ENCODE measurements at places on chromosomes 5 and 9.

DNA sequence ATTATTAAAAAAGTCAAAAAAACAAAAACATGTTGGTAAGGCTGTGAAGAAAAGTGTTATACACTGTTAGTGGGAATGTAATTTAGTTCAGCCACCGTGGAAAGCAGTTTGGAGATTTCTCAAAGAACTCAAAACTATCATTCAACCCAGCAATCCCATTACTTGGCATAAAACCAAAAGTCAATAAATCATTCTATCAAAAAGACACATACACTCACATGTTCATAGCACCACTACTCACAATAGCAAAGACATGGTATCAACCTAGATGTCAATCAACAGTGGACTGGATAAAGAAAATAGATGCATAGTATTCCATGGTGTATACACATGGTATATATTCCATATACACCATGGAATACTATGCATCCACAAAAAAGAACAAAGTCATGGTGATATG lies 148.3 kb upstream of the ACOT12 start:
- DNase-seq, result no peak

GRCh38 chr5:172817664-172818063 lies 16.4 kb upstream of the ERGIC1 start:
- no peak for DNase-seq

- no peak for DNase-seq
Measured at GRCh38 chr5:79875230-79875629, 115.8 kb downstream of the MTX3 start.

DNA sequence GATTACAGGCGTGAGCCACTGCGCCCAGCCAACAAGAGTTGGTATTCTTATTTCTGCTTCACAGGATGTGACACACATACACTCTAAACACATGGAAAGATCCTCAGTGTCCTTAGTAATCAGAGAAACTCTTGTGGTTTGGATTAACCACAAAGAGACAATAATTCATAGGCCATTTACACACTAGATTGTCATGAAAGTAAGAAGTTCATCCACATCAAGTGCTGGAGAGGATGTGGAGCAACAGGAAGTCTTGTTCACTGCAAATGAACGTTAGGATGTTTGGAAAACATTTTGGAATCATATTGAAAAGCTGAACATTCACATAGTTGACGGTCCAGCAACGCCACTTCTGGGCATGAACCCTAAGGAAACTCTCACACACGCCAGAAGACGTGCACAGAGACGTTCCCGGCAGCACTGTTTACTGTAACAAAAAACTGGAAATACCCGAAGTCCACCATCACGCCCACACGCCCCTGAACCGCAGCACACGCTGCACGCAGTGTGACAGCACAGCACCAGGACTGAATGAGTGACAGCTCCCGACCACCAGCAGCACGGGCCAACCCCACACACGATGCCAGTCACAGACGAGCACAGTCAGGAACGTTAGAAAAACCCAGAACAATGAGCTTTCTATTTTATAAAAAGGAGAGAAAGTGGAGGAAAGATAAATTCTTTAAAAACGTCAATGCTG lies 87.6 kb downstream of the COL23A1 start:
- no peak for DNase-seq

DNA sequence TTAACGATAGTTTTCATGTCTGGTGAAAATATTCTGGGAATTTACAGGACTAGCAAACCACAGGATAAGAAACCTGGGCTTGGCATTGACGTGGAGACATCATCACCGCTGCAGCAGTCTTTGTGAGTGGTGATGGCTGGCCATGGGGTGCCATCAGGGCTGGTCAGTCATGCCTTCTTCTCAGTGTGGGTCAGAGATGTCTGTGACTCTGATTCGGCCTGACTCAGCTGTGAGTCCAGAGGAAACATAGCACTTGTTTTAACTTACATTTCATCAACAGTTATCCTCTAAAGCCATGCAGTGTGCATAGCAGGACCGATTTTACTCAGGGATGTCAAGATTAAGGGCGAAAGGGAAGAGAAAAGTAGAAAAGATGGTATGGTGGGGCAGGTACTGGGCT lies 33.2 kb upstream of the CYFIP2 start:
- DNase-seq, result no peak

DNA sequence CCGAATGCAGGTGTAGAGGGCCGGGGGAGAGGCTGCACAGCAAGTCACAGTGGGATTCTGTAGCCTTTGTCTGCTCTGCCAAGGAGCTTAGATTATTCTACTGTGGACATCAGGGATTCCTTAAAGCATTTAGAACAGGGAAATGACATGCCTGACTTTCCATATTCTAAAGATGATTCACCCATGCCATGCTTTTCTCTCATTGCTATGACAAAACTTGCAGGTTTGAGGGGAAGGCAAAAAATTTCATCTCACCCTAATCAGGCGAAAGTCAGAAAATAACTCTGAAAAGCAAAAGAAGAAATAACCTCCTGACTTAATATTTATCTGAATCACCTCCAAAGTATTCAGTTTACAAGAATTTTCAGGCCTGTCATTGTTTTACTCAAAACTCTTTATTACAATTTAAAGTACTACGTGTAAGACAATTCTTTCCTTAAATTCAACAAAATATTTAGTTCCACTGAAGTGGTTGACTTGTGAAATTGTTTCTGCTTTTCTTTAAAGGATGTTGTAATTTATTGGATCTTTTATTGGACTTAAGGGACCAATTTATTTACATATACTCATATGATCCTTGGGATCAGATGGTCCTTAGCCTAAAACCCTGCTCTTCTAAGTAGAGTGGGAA lies 30.0 kb upstream of the GAS1 start:
- DNase-seq, result no peak

DNA sequence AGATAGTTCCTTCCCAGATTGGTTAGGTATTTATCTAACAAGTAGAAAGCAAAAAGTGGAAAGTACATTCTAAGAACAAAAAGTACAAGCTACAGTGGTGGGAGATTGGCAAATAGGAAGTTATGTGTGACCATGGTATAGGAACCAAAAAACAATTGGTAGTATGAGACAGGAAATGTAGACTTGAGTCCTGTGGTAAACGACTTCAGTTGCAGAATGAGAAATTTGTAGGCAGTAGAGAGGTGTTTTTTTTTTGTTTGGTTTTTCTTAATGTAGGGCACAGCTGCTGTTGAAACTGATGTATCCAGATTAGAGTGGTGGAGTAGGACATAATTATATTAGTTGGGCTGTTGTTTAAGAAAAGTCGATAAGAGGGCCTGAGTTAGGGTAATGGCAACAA lies 72.0 kb downstream of the CCNH start:
- no peak for DNase-seq

DNA sequence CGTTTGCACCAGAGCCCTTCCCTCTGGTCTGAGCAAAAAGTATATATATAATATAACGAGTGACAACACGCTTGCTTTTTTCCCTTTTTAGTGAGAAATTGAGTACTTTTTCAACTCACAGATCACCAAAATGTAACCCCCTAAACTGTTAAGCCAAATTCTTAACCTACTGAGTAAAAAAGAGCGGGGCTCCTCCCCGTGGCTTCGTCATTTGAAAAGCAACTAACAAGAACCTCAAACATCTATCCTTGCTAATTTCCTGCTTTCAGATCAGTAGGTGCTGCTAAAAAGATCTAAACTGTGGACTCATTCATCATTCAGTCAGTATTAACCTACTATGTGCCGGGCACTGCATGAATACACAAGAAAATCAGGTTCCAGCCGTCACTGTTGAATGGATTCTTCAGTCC lies 1.0 kb upstream of the PTBP3 start:
- no peak for DNase-seq

GRCh38 chr5:53950621-53951020 lies 359.8 kb downstream of the ARL15 start:
- no peak for DNase-seq

- DNase-seq, result no peak
Measured at GRCh38 chr9:134403682-134404301, 77.5 kb downstream of the RXRA start.

All from stimulated activated CD8-positive, alpha-beta memory T cell treated with anti-CD3 and anti-CD28 coated beads, Interleukin-15, amount 100 ng/mL, for 24 hours (primary cell).